ENCODE measurements at places on chromosomes 13 and 19.
A peak's percentile ranks its signal among the peaks of the same experiment; 100 is the strongest.

DNA sequence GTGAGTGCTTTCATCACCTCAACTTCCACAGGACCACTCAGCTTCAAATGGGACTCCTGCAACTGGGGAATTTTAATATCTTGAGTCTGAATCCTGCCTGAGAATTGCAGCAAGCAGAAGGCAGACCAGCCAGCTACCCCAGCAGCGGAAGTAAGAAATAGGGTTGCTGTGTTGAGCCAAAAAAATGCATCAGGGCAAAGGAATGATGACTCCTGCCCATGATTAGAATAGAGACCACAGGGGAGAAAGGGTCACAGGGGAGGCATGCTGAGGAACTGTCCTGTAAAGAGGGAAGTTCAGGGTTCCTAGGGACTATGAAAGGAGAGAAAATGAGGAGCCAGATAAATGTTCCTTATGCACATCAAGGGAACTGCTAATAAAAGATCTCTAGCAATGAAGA, 370.2 kb downstream of the KCTD12 start:
- DNase-seq: no peak

DNA sequence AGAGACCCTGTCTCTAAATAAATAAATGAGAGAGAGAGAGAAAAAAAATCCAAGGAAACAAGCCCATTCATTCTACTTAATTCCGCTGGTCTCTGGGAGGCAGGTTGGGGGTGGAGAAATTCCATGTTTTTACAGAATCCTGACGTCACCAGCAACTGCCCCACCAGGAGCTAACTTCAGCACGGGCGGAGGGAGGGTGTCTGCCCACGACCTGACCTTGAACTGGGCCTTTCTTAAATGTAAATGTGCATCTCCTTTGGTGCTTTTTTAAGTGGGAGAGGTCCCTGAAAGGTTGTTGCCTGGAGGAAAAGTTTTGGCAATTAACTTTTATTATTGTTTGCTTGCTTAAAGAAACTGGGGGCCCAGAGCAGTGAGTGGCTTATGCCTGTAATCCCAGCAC, 15.5 kb downstream of the KLF2 start:
- no peak for DNase-seq

GRCh38 chr19:11375143-11375948, 880 bp downstream of the SWSAP1 start:
- DNase-seq: peak; percentile 71

DNA sequence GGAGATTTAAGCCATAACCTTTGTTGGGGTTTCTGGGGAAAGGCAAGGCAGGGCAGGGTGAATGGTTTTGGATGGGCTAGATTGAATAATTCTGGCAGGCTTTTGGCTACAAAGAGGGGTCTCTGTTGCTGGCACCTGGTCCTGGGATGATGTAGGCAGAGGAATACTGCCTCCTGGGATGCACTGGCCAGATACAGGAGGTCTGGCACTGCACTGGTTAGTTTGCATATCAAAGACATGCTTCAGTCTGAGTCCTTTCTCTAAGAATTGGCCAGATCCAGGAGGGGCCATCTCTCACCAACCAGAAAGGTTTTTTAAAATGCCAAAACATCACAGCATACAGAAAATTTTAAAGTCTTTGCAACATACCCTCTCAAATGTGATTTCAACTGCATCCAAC, 8.0 kb upstream of the MEDAG start:
- no peak for DNase-seq

DNA sequence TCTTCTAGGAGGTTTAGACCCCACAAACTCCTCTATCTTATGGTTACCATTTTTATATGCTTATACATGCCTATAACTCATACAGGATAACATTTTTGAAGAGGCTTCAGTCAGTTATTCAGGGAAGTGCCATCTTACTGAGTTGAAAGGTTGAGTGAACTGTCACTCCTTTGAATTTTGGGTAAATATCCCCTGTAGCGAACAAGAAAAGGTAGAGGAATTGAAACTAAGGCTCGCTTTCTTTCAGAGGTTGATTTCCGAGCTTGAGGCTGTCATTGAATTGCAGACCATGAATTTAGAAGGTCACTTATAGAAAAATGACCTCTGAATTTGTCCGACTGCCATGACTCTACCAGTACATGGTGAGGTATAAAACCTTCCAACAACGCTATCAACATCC, 35.1 kb downstream of the MICU2 start:
- no peak for DNase-seq

Measured in activated naive CD4-positive, alpha-beta T cell (primary cell).